ENCODE measurements at places on chromosomes 13 and 19. TPM values are rescaled to one million over a fixed set of nuclear protein-coding genes. Genes with fewer than 3 reads are reported as not detected.

DNA sequence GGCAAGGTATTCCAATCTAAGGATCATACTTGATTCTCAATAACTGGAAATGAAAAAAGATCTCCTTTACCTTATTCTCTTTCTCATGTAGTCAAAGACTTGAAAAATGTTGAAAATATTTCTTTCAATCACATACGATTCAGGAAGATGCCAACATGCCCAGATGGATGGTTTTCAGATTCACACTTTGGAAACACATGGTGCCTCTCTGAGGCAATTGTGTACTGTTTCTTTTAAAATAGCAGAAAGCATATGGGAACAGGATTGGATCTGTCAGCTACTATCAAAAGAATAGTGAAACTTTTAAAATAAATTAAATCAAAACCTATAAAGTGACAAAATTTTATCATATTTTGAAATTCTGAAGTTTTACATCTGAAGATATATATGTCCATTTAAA, 222.4 kb downstream of the SPRY2 start:
- no peak for DNase-seq

GRCh38 chr13:47480121-47480520, 521.0 kb downstream of the SUCLA2 start:
- peak; percentile 22 for DNase-seq

DNA sequence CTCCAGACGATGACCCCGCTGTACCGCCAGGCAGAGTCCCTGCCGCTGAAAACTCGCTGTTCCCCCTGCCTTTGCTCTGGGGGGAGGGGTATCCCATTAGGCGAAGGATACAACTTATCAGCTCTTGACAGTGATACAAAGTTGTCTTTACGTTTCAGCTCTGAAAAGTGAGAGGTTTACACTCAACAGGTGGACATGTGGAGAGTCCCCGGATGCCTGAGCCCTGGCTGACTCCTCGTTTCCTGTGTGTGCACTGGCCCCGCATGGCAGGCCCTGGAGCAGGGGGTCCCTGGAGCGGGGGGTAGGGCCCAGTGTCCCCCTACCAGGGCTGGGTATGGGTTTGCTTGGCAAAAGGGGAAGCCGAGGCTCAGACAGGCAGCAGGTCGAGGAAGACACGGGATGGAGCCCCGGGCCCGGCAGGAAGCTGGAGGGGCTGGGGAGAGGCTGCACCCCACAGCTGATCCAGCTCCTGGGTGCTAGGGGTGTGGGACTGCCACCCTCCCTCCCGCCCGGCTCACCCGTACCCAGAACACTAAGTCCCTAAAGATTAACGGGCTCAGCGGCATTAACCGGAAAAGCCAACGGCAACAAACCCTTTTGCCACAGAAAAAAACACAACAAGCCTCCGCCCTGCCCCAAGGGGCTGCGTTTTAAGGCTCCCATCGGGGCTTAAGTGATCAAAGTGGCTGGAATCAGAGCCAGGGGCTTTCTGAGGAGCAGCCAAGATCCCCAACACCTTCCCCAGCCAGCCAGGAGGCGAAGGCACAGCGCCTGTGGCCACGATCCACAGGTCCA, 5.6 kb downstream of the TCF3 start:
- no peak for DNase-seq

GRCh38 chr13:31042049-31042448, 109.6 kb downstream of the TEX26 start:
- DNase-seq = no peak

DNA sequence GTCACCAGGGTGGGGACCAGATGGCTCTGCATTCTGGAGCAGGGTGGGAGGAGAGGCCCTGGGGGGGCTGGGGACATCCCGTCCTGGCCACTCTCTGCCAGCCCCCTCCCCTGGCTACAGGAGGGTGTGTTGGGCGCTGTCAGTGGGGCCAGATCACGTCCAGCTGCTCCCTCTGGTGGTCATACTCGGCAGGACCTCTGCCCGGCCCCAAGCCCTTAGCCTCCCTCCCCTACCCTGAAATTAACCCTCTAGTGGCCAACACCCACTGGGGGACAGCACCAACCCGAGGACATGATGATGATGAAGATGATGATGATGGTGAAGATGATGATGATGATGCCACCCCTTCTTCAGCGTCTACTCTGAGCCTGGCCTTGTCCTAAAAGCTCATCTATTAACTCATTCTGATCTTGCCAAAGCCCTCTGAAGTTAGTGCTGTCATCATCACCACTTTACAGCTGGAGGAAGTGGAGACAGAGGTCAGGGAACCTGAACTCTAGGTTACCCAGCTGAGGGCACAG, 590 bp upstream of the LGI4 start:
- DNase-seq = peak; percentile 55

DNA sequence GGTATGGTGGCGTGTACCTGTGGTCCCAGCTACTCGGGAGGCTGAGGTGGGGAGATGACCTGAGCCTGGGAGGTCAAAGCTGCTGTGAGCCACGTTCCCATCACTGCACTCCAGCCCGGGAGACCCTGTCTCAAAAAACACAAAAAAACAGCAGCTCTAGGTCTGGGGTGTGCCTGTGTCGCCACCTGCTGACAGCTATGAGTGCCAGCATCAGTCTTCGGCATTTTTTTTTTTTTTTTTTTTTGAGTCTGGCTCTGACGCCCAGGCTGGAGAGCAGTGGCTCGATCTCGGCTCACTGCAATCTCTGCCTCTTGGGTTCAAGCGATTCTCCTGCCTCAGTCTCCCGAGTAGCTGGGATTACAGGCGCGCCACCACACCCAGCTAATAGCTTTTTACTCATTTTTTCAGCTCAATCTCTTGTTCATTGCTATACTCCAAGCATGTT, 10.1 kb downstream of the AP2S1 start:
- DNase-seq = peak; percentile 37

- DNase-seq = no peak
These were observed 7.1 kb downstream of the NDUFA11 start for GRCh38 chr19:5896365-5897076.

The IGSF23 gene
- not detected for total RNA-seq

DNA sequence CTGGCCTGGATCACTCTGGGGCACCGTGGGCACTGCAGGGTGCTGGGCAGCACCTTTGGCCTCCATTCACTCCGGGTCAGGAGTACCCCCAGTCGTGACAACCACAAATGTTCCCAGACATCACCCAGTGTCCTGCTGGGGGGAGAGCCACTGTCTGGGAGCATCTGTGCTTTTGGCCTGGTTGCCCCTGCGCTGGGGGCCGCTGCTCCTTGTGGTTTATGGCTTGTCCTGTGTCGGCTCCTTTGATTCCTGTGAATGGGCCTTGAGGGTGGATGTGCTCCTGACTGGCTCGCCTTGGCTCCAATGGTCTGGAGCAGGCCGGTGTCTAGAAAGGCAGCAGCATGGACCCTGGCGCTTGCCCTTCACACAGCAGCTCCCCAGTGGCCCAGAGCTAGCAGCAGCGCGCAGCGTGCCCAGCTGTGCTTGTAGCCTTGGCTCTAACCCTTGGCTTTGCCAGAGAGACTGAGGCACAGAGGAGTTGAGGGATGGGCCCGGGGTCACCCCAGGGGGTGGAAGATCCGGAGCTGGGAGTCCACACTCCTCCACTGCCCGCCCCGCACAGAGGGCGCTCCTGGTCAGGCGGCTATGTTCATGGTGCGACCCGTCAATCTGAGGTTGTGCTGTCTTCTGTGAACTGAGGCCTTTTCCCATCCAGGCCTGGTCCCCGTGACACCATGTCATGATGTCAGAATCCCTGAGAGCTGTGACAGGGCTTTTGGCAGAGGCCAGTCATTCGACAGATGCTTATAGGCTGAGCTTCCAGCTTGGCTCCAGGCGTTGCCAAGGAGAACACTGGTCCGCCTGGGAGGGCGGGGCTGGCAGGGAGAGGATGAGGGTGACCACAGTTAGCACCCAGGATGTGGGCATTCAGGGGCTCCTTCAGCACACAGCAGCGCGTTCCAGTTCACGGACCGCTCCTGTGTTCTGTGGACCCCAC, 4.1 kb downstream of the DAZAP1 start:
- DNase-seq = peak; percentile 35

- DNase-seq = no peak
These were observed 5.0 kb downstream of the JAK3 start for GRCh38 chr19:17842663-17843291.

- no peak for DNase-seq
These were observed 517.8 kb upstream of the SLITRK5 start for GRCh38 chr13:87153371-87153770.

DNA sequence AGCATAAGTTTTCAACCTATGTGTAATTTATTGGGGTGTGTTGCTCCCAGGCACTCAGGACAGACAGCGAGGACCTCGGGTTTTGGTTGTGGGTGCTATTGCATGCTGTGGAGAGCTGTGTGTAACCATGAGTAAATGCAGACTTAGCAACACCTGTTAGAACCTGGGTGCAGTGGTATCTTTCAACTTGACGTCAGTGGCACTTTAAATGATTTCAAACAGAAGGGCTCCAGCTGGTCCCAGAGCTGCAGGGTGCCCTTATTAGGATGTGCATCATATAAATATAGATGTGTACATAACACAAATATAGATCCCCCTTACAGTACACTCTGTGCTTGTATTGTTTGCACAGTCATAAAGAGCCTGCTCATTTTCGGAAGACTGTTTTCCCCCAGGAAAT, 228.3 kb upstream of the IRS2 start:
- DNase-seq = no peak

DNA sequence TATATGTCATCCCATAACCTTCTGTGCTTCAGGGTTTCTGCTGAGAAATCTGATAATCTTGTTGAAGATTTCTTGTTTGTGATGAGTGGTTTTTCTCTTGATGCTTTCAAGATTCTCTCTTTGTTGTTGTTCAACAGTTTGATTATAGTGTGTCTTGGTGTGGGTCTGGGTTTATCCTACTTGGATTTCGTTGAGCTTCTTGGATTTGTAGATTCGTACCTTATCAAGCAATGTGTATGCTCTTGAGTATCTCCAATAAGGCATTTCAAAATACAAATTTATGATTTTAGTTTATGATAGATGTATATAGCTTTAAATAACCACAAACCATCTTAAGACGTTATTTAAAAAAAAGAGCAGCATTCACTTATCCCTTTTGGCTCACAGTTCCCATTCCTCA, 57.5 kb downstream of the URI1 start:
- DNase-seq = no peak

The NFILZ gene
- total RNA-seq = not detected

- DNase-seq = no peak
These were observed 1820.8 kb downstream of the UQCRFS1 start for GRCh38 chr19:27392027-27392632.

The FXYD1 gene
- total RNA-seq = not detected

DNA sequence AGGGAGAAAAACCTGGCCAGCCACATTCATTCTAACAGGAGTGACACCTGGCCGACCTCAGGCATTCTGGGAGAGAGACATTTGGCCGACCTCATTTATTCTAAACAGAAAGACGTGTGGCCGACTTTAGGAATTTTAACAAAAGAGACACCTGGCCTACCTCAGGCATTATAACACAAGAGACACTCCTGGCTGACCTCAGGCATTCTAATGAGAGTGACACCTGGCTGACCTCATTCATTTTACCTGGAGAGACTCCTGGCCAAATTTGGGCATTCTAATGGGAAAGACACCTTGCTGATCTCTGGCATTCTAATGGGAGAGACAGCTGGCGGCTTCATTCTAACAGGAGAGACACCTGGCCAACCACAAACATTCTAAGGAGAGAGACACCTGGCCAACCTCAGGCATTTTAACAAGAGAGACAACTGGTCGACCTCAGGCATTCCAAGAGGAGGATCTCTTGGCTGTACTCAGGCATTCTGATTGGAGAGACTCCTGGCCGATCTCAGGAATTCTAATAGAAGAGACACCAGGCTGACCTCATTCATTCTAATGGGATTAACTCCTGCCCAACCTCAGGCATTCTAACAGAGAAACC, 1353.9 kb downstream of the UQCRFS1 start:
- no peak for DNase-seq

- DNase-seq = no peak
These were observed 5.6 kb downstream of the GFY start for GRCh38 chr19:49430678-49431329.

DNA sequence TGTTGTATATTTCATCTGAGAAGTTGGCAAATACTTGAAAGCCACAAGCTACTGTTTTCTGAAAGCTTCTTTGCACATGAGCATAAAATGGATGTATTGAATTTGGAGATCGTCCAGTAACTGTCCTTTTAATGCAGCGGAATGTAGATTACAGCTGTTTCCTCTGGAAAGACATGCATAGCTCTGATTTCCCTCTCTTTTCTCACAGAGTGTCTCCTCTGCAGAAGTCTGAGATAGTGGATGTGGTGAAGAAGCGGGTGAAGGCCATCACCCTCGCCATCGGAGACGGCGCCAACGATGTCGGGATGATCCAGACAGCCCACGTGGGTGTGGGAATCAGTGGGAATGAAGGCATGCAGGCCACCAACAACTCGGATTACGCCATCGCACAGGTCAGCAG, 283.0 kb downstream of the SHISA2 start:
- DNase-seq = no peak

The TSHZ3 gene
- 2.6 TPM for total RNA-seq

The NKPD1 gene
- not detected for total RNA-seq

The PCDH8 gene
- total RNA-seq = not detected

GRCh38 chr19:41746593-41747227, 8.6 kb upstream of the CEACAM6 start:
- peak; percentile 30 for DNase-seq

- DNase-seq = no peak
These were observed 342 bp downstream of the ASF1B start for GRCh38 chr19:14135985-14136508.

- DNase-seq = no peak
These were observed 49.7 kb downstream of the COMP start for GRCh38 chr19:18741124-18742121.

The IFNL3 gene
- not detected for total RNA-seq

The OR7E24 gene
- not detected for total RNA-seq

GRCh38 chr13:22468045-22468444, 712.7 kb upstream of the SGCG start:
- DNase-seq = no peak

GRCh38 chr13:57675526-57675925, 44.0 kb downstream of the PCDH17 start:
- DNase-seq = no peak

- peak; percentile 69 for DNase-seq
These were observed at the start of gene R3HDM4 for GRCh38 chr19:913080-913748. Gene R3HDM4 (minus strand): TSS chr19:913219. CDS start chr19:913157, 62 bp downstream.

DNA sequence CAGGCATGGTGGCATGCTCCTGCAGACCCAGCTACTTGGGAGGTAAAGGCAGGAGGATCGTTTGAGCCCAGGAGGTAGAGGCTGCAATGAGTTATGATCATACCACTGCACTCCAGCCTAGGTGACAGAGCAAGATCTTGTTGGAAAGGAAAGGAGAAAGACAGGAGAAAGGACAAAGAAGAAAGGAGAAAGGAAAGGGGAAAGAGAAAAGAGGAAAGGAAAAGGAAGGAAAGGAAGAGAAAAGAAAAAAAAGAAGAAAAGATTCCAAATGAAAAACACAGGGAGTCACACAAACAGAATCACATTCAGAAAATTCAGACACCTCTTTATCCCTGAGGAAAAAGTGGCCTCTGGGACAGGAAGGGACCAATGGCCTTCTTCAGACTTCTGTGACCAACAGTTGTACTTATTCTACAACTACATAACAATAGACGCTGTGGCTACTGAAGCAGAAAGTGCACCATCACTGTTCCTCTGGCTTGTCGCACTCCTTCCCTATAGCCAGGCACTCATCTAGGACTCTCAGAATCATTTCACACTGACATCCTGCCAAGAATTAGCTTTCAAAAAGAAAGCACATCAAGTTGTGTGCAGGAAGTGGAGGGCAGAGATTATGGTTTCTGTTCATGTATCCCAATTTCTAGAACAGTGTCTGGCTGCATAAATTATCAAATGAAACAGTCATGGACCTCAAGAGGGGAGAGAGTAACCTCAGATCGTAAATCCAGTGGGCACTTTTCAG, 5.9 kb downstream of the MTMR6 start:
- no peak for DNase-seq
